Stomach (tissue), 19 donors: ENCODE measurements at places on chromosomes 6 and 20. TPM values are rescaled to one million over a fixed set of nuclear protein-coding genes. Genes with fewer than 3 reads are reported as not detected.

SEMG1 gene
- not detected for polyA plus RNA-seq

FOXP4 gene
- polyA plus RNA-seq = 33.7 TPM

NRN1 gene
- 7.0 TPM for polyA plus RNA-seq

KCNK5 gene
- 5.3 TPM for polyA plus RNA-seq
